NT2/D1 (cell line): ENCODE measurements at places on chromosomes 2 and 18.

DNA sequence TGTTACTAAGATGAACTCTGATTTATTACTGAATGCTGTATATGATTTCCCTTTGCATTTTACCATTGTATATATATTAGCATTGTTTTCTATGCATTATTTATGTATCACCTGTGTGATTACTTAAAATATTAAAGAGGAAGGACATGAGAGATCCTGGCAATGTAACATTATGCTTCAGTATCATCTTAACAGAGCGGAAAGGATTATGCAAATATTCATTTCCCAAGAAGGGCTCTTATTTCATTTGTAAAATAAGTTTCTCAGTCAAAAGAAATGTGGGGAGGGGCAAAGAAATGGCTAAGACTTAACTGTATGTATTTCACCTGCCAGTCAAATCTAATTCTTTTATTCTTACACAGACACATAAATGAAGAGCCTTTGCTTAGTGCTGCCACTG is 654.2 kb upstream of the PKDCC start:
- DNase-seq = no peak

GRCh38 chr18:32042337-32042736 is 23.7 kb downstream of the RNF125 start:
- DNase-seq = no peak

- no peak for DNase-seq
Measured at GRCh38 chr2:96528006-96528699, 8.4 kb upstream of the ARID5A start.

GRCh38 chr2:24509425-24509824 is 18.4 kb downstream of the NCOA1 start:
- no peak for DNase-seq

GRCh38 chr2:232327105-232328031 is 51.2 kb upstream of the ALPP start:
- peak; percentile 72 for DNase-seq

DNA sequence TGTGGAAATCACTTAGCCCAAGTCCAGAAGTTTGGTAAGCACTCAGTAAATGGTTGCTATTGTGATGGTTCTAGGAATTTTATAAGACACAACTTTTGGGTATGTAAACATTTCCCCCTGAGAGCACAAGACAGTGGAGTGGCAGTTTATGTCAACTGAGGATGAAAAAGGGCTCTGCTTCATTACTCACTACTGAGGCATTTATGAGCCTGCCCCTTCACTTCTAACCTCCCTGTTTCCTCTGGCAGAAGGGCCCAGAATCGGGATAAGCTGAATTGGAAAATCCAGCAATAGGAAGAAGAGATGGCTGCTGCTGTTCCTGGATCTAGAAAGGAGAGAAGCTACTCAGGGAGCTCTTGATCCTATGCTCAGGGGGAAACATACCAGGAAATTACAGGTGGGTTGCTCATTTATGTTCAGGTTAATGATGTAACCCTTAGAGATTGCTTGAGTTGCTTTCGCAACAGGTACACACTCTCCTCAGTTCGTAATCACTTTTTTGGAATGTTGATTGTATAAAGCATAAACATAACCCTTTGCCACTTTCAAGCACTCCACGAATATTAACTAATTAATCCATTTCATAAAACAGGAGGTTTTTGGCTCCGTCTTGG is 46.3 kb downstream of the ADCYAP1 start:
- DNase-seq = no peak

DNA sequence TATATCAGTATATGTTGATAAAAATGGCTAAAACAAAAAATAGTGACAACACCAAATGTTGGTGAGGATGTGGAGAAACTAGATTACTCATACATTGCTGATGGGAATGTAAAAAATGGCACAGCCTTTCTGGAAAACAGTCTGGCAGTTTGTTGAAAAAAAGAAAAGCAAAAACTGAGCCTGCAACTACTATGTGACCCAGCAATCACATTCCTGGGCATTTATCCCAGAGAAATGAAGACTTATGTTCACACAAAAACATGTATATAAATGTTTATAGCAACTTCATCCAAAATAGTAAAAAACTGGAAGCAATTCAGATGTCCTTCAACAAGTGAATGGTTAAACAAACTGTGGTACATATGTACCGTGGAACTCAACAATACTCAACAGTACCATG is 7.5 kb upstream of the KDSR start:
- no peak for DNase-seq

DNA sequence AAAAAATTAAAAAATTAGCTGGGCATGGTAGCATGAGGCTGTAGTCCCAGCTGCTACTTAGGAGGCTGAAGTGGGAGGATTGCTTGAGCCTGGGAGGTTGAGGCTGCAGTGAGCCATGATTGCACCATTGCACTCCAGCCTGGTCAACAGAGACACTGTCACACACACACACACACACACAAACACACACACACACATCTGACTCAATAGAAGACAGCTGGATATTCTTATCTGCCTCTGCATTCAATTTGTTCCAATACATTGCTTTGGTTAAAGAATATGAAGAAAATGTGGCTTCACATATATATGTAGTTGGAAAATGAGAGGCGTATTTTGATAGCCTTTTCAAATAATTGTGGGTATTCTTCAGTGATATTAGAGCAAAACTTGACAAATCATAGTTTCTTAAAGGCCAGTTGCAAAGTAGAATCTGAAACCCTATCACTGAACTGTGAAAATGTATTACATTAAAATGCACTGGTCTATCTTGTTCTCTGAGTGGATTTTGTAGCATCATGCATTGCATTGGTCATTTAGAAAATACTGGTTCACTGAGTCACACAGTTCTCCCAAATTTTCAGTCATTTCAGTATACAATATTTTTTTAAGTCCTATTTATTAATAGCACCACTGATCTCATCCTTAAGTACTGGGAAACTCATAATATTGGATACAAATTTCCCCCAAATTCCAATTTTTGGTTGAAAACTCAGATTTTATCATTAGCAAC is 140.9 kb downstream of the MCFD2 start:
- no peak for DNase-seq

GRCh38 chr2:84375020-84375419 is 84.1 kb downstream of the SUCLG1 start:
- no peak for DNase-seq

DNA sequence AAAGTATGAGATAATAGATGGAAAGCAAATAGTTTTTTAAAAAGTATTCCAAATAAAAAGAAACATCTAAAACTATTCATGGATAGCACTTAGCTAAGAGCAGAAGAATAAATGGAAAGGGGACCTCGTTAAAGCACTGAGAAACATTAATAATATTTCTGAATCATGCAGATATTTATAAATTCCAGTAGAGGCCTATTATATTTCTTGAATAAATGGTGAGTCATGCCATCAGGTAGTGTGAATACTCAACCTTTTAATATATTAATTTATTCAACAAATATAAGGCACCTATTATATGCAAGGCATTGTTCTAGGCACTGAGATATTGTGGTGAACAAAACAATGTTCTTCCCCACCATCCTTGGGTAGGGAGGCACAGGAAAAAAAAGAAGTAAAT is 53.8 kb downstream of the ICA1L start:
- DNase-seq = no peak

- DNase-seq = no peak
Measured at GRCh38 chr2:5978131-5978751, 286.1 kb downstream of the SOX11 start.

GRCh38 chr18:56085551-56085950 is 497.6 kb upstream of the TCF4 start:
- no peak for DNase-seq

- DNase-seq = no peak
Measured at GRCh38 chr2:19021721-19022120, 336.7 kb downstream of the OSR1 start.

DNA sequence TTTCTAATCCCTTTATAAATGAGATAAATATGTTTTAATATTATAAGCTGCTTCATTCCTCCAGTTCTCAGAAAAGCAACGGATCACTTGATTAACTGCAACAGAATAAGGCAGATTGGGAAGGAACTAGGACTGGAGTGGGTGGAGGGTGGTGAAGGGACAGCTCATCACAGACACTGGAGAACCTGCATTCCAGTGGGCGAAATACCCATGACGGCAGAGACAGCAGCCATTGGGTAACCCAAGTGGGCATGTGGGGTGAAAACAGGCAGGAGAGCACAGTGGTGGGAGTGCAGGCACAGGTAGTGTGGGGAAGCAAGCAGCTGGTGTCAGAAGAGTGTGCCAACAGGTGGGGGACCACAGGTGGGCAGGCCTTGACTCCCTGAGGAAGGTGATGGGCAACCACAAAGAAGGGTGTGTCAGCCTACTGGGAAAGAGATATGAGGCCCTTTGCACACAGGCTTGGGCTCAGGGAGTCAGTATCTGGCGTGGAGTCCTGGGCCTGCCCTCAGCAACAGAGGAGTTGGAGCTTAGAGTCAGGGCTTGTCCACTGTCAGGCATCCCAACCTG is 27.2 kb downstream of the DPYSL5 start:
- DNase-seq = no peak

DNA sequence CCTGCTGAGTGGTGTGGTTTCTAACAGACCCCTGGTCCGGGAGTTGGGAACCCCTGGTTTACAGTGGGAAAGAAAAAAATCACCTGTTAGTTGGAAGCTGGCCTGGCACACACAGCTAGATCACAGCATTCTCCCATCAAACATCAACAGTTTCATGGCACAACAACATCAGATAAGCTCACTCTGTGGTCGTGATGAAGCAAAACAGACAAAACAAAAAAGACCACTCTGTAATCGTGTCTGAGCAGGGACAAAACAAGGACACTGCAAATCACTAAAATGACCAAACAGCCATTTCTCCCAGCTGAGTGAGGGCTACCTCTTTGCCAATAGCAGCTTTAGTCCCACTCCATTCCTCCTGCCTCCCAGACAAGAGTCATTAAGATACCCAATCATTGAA is 9.0 kb upstream of the IMPACT start:
- DNase-seq = no peak

GRCh38 chr2:12094134-12094533 is 347.7 kb downstream of the LPIN1 start:
- no peak for DNase-seq

- no peak for DNase-seq
Measured at GRCh38 chr2:36366491-36367120, 11.0 kb downstream of the CRIM1 start.

GRCh38 chr2:2491964-2492363 is 160.9 kb upstream of the MYT1L start:
- no peak for DNase-seq

DNA sequence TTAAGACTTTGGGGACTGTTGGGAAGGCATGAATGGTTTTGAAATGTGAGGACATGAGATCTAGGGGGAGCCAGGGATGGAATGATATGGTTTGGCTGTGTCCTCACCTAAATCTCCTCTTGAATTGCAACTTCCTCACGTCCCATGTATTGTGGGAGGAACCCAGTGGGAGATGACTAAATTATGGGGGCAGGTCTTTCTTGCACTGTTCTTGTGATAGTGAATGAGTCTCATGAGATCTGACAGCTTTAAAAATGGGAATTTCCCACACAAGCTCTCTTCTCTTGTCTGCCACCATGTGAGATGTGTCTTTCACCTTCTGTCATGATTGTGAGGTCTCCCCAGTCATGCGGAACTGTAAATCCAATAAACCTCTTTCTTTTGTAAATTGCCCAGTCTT is 11.5 kb upstream of the MBP start:
- no peak for DNase-seq

DNA sequence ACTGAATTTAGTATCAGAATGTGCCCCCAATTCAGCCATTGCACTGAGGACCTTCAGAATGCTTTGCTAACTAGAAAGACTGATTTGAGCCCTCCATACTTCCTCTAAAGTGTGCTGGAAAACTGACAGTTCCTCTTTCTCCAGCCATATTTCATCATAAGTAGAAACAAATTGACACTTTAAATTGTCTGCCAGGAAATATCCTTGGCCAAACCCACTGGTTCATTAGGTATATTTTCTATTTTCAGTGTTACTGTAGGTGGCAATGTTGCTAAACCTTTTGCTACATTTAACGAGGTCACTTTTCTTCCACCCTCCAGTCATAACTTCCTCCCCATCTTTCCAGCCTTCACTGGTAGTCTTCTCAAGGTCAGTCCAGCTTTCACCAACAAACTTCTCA is 21.5 kb downstream of the SP5 start:
- no peak for DNase-seq

GRCh38 chr18:78974115-78974761 is 5.4 kb upstream of the SALL3 start:
- no peak for DNase-seq

GRCh38 chr18:63961435-63961980 is 8.4 kb upstream of the SERPINB8 start:
- DNase-seq = no peak

- no peak for DNase-seq
Measured at GRCh38 chr2:161061786-161062185, 98.4 kb upstream of the TANK start.

GRCh38 chr2:130966149-130966774 is 127.0 kb downstream of the FAM168B start:
- no peak for DNase-seq

- DNase-seq = no peak
Measured at GRCh38 chr2:238936162-238937052, 88.5 kb downstream of the TWIST2 start.

- no peak for DNase-seq
Measured at GRCh38 chr2:207285473-207285815, 119.7 kb upstream of the KLF7 start.

DNA sequence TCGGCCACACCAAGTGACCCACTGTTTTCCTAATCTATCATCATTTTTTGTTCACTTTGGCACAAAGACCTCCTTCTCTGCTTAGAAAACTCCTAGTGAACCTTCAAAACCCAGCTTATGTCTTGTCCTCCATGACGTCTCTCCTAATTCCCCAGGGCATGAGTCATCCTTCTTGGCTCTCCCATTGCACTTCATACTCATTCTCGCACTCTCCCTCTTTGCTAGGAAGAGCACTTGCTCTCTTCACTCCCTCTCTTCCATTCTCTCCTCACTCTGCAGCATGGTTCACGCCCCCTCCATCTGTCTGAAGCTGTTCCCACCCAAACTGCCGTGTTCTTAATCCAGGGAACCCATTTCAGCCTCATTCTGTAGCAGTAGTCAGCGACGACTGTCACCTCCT is 103.9 kb downstream of the MRO start:
- DNase-seq = no peak

- no peak for DNase-seq
Measured at GRCh38 chr2:51628917-51629316, 597.0 kb upstream of the NRXN1 start.

DNA sequence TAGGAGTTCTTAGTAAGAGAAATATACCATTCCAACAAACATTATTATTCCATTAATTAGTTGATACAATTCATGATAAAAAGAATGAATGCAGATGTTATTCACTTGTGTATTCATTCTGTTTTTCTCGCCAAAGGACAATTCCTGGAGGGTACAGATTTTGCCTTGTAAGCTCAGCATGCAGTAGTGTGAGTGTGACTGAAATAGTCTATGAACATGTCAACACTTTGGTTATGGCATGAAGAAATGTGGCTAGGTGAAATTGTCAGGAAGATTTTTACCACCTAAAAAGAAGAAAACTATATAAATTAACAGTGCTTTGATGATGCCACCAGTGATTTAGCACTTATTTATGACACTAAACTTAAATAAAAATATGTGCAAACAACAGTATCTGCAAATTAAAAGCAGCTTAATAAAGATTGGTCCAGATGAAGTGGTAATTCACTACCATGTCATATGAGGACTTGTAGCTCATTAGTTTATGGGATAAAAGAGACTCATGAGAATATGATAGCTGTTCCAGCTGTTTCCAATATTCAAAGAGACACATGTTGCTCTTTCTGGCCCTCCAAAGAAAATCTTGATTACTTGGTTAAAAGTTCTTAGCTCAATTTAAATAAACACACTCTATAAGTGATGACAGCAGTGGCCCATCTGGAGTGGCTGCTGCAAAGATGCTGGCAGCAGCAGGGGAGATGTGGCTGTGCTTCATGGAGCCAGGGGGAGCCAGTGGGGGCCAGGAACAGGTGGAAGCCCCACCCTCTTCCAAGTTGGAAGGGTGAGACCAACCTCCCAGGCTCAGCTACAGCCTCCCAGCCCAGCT is 165.0 kb downstream of the CDH19 start:
- no peak for DNase-seq
